ENCODE measurements at places on chromosomes 12 and 14.

GRCh38 chr12:105334001-105334400 is 3.5 kb downstream of the C12orf75 start:
- no peak for DNase-seq

- no peak for DNase-seq
These were observed 1.5 kb downstream of the SERPINA6 start for GRCh38 chr14:94321421-94322271.

- DNase-seq: no peak
These were observed 14.3 kb upstream of the ZFP36L1 start for GRCh38 chr14:68807148-68807600.

DNA sequence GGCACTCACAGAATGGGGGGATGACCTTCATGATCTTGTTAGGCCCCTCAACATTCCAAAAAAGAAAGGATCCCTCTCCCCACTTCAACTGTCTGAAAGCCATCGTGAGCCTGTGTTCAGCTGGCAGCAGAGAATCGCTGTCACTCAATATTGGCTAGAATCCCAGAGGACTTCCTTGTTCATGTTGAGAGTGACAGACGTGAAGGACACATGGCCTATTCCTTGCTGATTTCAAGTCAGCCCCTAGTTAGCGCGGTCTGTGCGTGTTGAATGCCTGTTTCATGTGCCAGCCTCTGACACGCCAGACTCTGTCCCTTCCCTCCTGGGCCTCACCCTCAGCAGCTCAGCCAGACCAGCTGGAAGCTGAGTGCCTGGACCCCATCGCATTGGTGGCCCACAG is 43.1 kb downstream of the DNAH10 start:
- no peak for DNase-seq

- no peak for DNase-seq
These were observed 7.2 kb downstream of the RPS6KL1 start for GRCh38 chr14:74915826-74916225.

DNA sequence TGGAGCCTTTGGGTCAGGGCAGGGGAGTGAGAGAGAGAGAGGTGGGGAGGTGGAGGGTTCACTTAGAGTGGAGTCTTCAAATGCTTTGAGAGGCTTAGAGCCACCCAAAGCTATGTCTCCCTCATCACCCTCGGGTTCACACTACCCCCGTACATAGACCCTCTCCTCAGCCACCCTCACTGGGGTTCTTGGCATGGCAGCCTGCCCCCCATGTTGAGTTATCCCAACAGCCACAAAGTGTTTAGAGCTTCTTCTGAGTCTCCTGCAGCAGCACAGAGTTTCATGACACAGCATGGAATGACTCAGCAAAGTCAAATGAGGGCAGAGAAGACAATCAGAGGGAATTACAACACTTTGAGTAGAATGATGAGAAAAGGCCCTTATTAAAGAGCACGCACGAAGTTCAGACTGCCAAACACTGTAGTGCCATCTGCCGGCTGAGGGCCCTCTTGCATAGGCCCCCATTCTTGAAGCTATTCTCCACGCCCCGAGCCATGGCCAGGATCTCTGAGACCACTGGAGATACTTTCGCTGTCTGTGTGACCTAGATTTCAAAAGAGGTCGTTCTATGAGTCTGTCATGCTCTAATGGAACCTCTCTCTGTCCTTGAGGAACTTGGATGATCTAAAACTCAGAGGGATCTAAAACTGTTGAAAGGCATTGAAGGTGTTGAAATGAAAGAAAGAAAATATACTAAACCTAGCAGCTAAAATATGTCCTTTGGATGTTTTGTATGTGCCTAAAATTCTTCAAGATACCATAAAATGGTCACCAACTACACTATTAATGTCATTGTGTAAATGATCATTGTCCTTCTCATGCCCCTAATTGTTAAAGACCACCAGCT is 221.9 kb downstream of the PELI2 start:
- peak; percentile 21 for DNase-seq

DNA sequence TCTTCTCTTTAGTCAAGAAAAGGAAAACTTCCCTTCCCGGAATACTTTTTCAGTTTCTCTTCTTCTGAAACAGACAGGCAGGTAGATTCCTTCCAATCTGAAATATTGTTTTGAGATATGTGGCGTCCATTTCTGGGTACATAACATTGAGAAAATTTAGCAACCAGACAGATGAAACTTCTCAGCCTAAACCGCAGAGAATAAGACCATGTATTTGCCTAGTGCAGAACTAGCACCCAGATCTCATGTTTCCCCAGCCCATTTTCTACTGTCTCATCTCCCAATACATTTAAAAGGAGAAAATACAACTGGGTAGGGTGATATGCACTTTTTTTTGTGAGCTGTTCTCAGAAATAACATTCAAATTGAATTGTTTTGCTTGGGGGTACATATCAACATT is 6.4 kb downstream of the AVPR1A start:
- no peak for DNase-seq

DNA sequence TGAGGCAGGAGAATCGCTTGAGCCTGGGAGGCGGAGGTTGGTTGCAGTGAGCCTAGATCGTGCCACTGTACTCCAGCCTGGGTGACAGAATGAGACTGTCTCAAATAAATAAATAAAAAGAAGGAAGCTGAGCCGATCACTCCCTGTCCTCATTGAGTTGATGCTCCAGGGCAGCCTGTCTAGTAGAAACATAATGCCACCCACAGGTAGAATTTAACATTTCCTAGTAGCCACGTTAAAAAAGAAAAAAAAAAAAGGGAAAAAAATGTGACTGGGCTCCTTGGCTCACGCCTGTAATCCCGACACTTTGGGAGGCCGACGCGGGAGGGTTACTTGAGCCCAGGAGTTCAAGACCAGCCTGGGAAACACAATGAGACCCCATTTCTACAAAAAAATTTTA is 135.7 kb downstream of the SCARB1 start:
- DNase-seq: no peak

Data from HuH-7.5 (cell line).